H9 (cell line): ENCODE measurements at places on chromosomes 4 and X. TPM values are rescaled to one million over a fixed set of nuclear protein-coding genes. Genes with fewer than 3 reads are reported as not detected.

- DNase-seq = peak; percentile 66
Observed at GRCh38 chr4:169791527-169792156, 33.9 kb upstream of the HPF1 start.

GRCh38 chr4:4329496-4329895 is 39.4 kb downstream of the ZBTB49 start:
- DNase-seq = no peak

Gene PCDH19
- total RNA-seq = 0.83 and 1.2 TPM in 2 replicates

GRCh38 chr4:168514249-168514852 is 17.5 kb downstream of the PALLD start:
- DNase-seq = no peak

Gene VCX3B
- not detected in 2 replicates for total RNA-seq

- no peak for DNase-seq
Observed at GRCh38 chr4:100736641-100737451, 219.0 kb upstream of the EMCN start.

Gene SMIM10
- total RNA-seq = 1.1 and 1.2 TPM in 2 replicates

DNA sequence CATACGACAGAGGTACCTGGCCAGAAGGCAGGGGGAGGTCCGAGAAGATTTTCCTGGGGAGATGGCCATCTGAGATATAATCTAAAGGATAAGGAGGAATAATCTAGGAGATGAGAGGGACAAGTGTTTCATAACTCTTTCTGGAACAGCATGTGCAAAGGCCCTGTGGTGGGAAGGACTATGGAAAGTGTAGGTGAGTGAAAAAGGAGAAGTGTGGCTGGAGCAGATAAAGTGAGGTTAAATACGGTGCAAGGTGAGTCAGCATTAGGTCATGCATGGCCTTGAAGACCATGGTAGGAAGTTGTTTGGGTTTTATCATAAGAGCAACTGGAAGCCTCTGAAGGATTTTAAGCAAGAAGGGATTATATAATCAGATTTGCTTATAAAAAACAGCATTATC is 34.6 kb upstream of the MTM1 start:
- no peak for DNase-seq

DNA sequence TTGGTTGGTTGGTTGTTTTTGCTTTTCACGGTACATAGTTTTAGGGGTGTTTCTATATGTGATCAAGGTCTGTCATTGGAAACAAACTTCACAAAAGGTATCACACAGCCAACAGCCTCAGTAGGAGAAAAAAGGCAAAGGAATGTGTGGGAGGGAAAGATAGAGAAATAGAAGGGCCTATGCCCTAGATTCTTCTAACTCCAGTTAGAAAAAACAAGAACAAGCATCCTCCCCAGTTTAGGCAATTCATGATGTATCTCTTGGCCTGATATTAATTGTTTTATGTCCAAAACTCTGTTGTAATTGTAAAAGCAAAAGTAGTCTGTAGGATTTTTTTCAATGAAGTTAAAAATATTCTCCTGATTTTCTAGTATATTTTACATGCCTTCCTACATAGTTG is 192.4 kb upstream of the EDNRA start:
- DNase-seq = no peak

Gene BBS7
- 26.2 and 28.5 TPM in 2 replicates for total RNA-seq

GRCh38 chrX:44061968-44062614 is 88.9 kb upstream of the NDP start:
- DNase-seq = no peak

Gene AFM
- not detected in 2 replicates for total RNA-seq
